ENCODE measurements at places on chromosomes 7 and 10.

- no peak for DNase-seq
Observed at GRCh38 chr10:104323760-104324201, 14.5 kb downstream of the ITPRIP start.

DNA sequence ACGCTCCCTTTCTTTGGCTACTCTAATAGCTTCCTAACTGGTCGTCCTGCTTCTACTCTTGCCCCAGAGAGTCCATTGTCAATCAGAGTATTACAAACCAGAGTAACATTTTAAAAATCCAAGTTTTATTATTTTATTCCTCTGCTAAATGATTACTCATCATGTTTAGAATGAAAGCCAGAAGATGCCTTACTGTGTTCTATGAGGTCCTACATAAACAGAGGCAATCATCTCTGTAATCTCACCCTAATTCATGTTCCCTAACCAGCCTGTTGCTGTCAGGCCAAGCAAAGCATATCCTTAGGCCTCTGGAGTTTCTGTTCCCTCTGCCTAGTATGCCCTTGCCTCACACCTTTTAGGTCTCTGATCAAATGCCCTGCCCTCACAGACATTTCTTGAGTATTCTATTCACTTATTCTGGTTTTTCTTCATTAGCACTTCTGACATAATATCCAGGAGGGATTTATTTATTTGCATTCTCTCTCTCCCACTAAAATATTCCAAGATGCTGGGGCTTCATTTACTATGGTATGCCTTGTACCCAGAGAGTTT lies 497.5 kb downstream of the PHTF2 start:
- DNase-seq, result no peak

DNA sequence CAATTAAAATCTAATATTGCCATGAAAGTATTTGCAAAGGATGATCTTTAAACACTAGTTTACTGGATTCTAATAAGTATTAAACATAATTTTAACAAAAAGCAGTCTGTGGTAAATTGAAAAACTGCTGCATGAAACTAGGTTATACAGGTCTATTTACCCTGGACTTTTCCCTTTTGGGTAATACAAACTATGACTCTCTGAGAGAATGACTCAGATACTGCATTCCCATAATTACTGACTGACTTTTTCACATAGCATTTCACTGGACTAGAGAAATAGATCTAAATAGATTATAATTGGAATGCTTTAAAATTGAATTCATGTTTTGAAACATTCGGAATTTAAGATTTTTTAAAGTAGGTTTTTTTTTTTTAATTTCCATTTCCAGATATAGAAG lies 395.7 kb downstream of the THSD7A start:
- DNase-seq, result no peak

DNA sequence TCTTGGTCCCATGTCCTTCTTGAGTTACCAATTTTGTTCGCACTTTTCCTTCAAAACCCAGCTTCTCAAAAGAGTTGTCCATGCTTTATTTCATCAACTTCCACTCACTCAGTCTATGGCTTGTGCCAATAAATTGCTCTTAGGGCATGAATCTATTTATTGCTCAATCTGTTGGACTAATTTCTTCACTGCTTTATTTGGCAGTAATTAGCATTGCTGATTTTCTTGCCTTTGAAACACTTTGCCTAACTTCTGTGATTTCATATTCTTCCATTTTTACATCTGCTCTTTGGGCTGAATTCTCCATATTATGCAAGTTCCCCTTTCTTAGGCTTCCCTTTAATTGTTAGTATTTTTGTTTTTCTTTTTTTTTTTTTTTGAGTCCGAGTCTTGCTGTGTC lies 16.8 kb downstream of the DLD start:
- DNase-seq, result no peak

DNA sequence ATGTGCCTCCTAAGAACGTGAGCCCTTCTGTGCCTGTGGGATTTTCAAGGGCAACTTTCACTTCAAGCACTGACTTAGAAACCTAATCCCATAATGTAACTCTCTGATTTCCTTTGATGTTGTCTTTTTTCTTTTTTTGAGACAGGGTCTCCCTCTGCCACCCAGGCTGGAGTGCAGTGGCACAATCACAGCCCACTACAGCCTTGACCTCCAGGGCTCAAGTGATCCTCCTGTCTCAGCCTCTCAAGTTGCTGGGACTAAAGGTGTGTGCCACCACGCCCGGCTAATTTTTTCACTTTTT lies 64.4 kb upstream of the GSDME start:
- DNase-seq, result no peak

DNA sequence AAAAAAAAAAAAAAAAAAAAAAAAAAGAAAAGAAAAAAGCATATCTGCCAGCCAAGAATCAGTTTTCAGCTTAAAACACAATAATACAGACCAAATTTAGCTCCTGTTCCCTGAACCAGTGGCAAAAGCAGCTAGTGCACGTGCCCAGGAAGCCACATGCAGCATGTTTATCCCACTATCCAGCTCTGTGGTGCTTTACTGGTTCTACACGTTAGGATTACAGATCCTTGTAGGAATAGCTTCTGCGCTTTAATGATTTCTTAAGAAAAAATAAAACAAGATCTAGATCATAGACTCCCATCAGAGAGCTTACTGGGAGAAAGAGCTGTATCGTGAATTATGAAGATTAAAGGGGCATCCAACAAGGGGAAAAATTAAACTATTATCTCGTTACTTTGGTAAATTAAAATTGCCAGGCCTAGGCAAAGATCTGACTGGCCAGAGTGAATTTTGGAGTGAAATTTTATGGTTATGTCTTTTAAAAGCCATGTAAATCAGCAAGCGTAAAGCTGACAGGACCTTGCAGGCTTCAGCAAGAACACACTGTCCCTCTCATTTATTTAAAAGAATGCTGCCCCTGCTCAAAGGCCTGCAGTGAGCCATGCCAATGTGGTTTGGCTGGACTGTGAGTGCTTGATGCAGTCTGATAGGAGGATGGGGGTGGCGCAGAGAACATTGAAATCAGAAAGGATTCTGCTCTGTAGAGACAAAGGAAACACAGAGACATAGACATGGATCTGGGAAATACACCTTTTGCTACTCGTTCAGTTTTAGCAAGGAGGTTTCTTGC lies 177.3 kb upstream of the PHYHIPL start:
- DNase-seq, result peak; percentile 23

GRCh38 chr10:98956576-98957260 lies 278.9 kb downstream of the HPSE2 start:
- DNase-seq, result no peak

- no peak for DNase-seq
Observed at GRCh38 chr7:128939861-128940410, 2.2 kb downstream of the IRF5 start.

GRCh38 chr10:131843089-131843595 lies 57.7 kb upstream of the PPP2R2D start:
- no peak for DNase-seq

DNA sequence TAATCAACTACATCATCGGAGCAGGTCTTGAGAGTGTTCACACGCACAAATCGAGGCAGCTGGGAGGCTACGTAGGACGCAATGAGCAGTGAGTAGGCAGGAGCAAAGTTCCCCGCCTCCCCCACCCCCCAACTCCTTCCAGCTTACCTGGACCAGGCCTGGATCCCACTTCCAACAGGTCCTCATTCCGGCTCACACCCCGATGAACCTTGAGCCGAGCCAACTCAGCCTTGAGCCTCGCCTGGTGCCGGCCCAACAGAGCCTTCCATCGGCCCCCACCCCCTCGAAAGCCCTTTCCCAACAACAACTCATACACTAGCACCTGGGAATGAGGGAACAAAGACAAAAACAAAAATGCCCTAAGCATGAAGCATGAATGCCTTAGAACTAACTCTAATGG lies 1.2 kb downstream of the NSUN5 start:
- DNase-seq, result no peak

DNA sequence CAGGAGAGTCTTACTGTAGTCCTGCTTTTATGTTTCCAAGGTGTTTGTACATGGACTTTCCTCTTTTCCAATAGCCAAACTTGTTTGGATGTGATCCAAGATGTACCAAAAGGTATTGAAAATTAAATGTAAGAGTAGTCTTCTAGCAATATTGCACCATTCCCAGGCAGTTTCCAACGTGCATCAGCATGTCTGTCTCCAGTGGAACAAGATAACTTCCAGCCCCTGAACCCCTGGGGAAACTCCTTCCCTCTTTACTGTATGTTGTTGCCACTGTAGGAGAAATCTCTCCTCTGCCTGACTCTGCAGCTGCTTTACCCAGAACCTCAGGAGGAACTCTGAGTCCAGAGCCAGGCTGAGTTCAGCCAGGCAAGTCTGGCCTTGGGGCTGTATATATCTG lies 18.5 kb downstream of the ARMC10 start:
- DNase-seq, result no peak

- DNase-seq, result no peak
Observed at GRCh38 chr10:33286157-33286934, 48.1 kb downstream of the NRP1 start.

GRCh38 chr7:3747467-3747866 lies 446.4 kb downstream of the SDK1 start:
- no peak for DNase-seq

DNA sequence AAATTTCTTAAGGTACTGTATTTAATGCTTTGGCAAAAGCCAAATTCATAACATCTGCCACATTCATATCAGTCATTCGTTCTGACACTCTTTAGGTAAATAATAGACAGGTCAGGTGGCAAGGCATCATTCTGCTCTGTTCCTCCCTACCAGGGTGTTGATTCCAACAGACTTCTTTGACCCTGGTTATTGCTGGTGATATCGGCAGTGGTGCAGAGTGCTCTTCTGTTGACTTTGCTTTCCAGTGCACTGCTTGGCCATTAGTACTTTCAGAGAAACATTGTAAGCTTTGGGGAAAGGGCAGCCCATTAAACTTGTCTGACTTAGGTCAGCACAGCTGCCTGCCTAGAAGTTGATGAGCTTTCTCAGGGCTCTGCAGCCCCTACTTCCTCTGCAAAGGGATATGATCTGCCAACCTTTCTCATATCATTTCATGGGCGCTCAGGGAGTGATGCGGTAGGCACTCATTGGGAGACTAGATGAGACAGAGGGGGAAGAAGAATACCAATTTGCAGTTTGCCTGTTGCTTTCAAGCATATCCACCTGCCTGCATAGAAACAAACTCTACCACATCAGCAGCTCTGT lies 139.3 kb downstream of the LRRC4 start:
- DNase-seq, result no peak

DNA sequence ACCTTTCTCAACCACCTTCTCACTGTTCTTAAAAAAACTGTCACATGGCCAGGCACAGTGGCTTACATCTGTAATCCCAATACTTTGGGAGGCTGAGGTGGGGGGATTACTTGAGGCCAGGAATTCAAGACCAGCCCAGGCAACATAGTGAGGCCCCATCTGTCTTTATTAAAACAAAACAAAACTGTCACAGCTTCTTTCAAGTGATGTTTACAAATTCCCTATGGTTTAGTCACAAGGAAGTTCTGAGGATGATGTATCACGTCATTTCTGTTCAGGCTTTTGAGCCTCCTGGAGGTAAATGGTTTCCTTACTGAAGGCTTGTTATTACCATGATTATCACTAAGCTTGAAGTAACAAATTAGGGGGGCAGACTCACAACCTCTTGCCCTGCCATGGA lies 186.2 kb downstream of the CFTR start:
- peak; percentile 11 for DNase-seq

DNA sequence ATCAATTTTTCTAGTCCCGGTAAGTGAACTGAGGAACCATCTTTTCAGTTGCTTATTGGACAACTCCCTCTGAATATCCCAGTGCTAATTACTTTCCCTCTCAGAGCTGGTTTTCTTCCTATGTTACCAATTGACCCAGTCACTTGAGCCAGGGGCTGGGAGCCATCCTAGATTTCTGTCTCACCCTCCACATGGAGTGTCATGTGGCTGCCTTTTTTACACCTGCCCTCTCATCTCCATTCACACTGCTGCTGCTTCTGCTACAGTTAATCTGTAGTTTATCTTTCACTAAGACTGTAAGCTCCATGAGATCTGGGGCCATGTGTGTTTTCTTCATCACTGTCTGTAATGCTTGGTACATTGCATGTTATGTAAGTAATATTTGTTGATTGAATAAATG lies 35.8 kb downstream of the VCL start:
- DNase-seq, result no peak

DNA sequence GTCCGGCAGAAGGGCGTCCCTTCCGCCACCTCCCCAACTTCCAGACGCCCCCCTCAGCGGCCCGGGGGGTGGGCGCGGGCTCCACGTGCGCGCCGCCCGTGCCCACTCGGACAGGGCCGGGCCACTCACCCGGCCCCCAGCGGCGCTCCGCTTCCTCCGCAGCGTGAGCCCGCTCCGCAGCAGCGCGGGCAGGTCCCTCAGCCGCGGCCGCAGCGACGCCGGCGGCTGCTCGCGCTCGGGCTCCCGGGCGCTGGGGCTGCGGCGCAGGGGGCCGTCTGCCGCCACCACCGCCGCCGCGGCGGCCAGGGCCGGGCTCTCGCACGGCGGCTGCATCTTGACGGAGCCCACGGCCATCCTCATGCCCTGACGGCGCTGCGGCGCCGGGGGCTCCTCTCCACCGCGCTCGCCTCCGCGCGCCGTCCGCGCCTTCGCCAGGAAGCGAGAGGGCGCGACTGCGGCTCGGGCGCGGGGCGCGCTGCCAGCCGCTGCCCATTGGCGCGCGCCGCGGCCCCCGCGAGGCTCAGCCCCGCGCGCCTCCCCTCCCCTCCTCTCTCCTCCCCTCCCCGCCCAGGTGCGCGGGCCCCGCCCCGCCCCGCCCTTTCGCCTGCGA lies at the start of gene RAPGEF5:
Gene RAPGEF5, minus strand, starts transcription at position 454 of the 610 bp plus-strand sequence. Its CDS starts 94 bp downstream, at position 360.
- DNase-seq, result peak; percentile 69

DNA sequence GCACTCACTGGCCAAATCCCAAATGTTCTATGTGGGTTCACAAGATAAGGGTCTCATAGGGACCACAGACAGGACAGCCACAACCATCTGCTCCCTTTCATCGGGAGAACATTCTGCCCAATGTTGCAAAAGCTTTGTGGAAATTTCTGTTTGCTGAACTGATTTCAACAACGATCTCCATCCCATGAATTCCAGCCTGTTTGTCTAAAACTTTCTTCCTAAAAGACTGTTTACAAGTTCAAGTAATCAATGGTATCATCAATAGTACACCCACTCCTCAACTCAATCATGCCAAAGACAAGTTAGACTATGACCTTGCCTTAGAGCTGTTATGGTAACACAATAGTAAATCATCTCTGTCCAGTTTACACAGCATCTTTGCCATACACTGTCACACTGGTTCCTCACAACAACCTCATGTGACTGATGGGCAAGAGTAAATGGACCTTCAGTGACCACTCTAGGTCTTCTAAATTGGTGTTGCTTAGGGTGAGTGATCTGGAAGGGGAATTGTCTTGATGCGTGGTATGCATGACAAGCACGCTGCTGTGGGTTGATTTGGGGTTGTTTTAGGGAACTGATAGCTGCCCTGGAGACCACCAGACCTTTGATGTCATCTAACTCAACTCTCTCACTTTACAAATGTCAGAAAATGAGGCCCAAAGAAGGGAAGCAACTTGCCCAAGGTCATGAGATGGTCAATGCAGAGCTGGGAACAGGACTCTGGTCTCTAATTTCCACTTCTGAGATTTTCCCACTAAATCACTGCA lies 95.1 kb downstream of the PPP1R3C start:
- DNase-seq, result no peak

- DNase-seq, result no peak
Observed at GRCh38 chr10:110852255-110852896, 19.4 kb upstream of the PDCD4 start.

DNA sequence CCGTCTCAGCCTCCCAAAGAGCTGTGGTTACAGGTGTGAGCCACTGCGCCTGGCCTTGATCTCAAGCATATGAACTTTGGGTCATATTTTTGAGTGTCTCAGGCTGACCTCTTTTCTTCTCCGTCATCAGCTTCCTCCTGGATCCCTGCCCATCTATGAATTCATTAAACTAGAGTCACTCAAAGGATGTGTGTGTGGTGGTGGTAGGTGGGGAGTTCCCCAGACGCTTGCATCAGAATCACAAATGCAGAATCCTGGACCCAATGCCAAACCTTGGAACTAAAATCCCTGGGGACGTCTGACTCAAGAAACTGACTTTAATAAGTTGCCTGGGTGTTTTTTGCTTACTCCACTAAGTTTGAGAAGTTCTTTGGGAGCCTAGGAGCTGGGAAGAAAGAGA lies 6.7 kb upstream of the CREB5 start:
- peak; percentile 43 for DNase-seq
